ENCODE measurements at places on chromosomes 4 and X.
A peak's percentile ranks its signal among the peaks of the same experiment; 100 is the strongest.

DNA sequence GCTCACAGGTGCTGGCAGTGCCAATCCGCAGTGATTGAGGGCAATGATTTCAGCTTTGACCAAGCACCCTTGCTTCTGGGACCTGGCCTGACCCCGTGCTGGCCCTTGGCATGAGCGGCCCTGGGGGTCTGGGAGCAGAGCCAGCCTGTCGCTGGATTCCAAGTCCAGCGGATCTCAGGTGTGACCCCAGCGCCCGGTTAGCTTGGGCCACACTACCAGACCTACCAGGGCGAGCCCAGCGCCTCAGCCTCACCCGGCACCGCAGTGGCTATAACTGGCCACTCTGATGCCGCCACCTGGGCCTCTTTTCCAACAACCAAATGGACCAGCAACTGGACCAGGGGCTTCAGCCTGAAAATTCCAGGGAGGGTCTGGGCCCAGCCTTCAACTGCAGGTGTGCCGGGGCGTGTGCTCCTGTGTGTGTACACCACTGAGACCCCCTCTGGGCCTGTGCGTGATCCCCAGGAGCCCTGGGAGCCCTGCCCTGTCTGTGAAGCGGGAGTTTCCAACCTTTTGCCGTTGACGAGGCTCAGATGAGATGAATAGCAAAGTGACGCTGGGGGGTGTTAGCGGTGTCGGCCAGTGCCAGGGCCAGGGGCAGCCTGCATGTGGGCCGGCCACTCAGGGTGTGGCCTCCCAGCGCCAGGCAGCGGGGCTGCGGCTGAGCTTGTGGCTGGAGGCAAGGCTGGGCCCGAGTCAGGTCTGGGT lies 658 bp downstream of the SH3TC1 start:
- DNase-seq: peak; percentile 60

- DNase-seq: no peak
Measured at GRCh38 chr4:81255524-81255923, 40.5 kb upstream of the PRKG2 start.

DNA sequence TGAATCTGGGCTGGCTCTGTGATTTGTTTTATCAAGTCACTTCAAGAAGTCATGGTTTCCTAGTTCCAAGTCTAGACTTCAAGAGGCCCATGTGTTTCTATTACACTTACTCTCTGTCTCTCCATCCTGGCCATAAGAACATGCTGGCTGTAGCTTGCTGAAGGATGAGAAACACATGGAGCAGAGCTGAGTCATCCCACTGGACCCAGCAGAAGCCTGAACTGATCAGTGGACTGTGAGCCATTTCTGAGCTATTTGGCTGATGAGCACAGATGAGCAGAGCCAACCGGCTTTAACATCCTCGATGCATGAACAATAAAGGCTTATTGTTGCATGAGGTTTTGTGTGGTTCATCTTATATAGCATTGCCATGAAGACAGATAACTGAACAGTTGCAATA lies 290.6 kb upstream of the BOD1L1 start:
- DNase-seq: no peak

DNA sequence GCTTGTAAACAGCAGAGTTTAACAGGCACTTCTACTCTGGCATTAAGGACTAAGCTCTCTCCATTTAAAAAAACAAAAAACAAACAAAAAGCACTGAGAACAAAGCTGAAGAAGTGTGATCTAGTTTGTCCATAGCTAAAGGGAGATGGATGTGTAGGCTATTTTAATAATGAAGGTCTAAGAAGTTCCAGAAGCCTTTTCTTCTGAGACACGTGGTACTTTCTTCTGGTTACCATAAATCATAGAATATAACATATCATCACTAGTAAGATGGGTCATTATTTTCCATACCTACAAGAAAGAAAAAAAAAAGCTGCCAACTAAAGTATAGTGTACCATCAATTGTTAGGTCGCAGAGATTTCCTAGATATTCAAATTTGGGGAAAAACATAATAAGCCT lies 722 bp upstream of the NBDY start:
- no peak for DNase-seq

DNA sequence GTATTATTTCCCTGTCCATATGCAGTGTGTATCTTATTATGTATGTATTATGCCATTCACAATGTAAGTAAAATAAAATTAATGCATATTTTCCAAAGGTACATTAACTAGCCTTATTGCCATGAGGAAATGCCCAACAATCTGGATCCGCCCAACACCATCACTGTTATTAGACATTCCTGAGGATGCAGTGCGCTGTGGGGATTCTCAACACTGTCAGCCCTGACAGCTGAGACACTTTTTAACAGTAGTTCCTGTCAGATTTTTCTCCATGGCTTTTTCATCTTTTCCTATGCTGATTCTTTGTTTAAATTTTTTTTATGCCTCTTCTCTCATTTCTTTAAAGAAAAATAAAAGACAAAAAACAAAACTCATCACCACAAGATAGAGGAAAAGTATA lies 1632.9 kb upstream of the PABPC4L start:
- DNase-seq: no peak

All from suppressor macrophage (primary cell).